ENCODE measurements at places on chromosomes 13 and 19. TPM values are rescaled to one million over a fixed set of nuclear protein-coding genes. Genes with fewer than 3 reads are reported as not detected.

CEACAM3 gene
- not detected for total RNA-seq

GRCh38 chr13:24282256-24282655 is 27.1 kb upstream of the C1QTNF9 start:
- DNase-seq: no peak

DNA sequence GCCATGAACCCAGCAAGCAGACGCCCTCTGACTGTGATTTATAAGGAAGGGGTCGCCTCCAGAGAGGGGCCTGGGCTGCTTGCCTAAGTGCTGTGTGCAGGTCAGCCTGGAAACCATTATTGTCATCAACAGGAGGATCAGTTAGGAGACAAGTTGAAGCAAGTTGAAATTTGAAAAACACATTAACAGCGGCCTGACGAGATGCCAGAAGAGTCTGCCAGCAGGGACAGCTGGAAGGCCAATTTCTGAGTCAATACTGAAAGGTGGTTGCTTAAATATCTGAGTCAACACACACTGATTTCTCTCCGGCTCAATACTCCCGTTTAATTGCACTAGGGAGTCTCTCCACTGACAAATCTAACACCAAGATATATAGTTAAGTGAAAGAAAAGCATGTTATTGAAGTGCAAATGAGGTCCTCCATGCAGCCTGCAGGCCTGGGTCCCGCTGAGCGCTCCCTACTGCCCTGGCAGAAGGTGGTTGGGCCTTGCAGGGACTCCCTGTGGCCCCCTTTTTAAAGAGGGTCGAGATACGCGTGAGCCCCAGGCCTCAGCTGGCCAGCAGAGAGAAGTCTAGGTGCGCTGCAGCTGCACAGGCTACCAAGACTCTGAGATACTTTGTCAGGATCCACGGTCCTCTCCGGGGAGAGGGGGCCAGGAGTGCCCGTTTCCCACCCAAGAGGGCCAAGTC is 91.1 kb downstream of the RNASEH2B start:
- no peak for DNase-seq

LIN7B gene
- 6.6 TPM for total RNA-seq

DNA sequence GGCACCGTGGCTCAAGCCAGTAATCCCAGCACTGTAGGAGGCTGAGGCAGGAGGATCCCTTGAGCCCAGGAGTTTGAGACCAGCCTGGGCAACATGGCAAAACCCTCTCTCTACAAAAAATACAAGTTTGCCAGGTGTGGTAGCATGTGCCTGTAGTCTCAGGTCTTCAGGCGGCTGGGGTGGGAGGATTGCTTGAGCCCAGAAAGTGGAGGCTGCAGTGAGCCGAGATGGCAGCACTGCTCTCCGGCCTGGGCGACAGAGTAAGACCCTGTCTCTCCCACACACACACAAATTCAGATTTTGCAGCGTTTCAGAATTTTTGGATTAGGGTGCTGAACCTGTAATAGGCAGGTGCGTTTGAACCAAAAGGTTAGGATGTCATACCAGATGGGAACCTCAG is 2.2 kb downstream of the RPS11 start:
- no peak for DNase-seq

DNA sequence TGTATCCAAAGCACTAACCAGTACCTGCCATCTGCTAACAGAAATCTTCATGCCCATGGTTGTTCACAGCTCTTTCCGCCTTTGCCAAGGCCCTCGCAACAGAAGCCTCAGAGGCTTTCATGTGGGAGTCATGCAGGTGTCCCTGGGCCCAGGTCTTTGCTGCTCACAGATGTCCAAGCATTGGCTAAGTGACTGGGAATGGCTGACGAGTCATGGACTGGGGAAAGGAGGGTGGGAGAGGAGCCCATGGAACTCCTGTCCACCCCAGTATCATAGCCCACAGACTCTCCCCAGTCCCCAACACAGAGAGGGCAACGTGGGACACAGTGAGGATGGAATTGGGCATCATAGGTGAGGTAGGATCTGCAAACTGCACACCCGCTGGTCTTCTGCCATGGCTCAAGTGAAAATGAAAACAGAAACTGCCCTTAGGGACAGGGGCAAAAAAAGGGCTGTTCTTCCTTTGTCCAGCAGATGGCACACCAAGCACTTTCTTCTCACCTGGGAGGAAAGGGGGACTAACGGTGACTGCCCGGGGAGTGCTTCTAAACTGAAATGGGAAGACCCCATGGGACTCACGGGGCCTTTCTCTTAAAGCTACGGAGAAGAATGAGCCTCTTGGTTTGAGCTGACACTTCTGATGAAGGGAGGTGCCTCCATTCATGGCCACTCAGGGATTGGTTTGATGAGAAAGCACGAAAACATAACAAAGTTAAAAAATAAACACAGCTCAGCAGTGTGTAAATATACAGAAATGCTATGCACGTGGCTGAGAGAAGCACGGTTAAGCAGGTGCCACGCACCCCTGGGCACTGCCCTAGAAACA is 11.1 kb upstream of the DHRS12 start:
- DNase-seq: no peak

PEX11G gene
- 5.1 TPM for total RNA-seq

DNA sequence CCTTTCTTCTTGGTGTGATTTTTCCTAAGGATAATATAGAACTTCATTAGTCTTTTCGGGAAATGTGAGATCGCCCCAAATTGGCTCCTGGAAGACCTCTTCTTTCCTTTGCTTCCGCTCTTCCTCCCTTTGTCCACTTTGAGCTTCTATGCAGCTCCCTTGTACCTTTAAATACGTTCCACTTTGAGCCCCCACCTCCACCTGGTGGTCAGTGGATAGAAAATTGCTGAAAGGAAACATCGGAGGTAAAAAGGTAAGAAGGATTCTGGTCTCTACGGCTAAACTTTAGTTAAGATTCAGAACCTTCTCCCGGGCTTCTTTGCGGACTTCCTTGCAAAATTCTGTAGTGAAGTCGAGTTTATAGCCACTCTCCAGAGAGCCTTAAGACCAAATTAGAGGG is 55.0 kb upstream of the TM9SF2 start:
- DNase-seq: no peak

GAPDHS gene
- not detected for total RNA-seq

- no peak for DNase-seq
Observed at GRCh38 chr13:64997438-64997837, 2232.7 kb downstream of the PCDH9 start.

DNA sequence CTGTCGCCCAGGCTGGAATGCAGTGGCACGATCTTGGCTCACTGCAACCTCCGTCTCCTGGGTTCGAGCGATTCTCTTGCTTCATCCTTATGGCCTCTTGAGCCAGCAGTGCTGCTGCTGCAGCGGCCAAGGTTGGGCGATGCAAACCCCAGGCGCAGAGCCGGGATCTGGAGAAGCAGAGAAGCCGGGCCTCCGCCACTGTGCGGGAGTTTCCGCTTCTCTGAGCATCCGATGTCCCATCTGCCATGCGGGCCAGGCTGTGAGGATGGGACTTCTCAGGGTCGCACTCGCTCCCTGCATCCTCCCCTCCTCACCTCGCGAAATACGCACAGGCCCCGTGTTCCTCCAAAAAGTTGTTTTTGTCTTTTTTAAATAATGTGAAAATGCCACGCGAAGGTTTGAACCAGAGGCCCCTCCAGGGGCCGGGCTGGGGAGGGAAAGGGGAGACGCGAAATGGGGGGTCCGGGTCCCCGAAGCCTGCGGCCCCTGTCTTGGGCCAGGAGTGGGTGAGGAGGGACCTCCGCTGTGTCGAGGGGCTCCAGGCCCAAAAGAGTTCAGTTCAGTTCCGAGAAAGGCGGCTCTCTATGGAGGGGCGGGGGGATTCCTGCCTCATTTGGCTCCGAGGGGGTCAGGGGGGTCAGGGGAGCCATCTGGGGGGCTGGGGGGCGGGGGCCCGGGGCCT is 15.9 kb downstream of the CYTH2 start:
- DNase-seq: no peak

FGF21 gene
- total RNA-seq: not detected

- no peak for DNase-seq
Observed at GRCh38 chr13:45681113-45681512, 21.0 kb upstream of the CBY2 start.

GRCh38 chr19:58374200-58374599 is 6.6 kb downstream of the ZNF837 start:
- no peak for DNase-seq

GRCh38 chr19:34259367-34260095 is 5.2 kb downstream of the GARRE1 start:
- no peak for DNase-seq

MBD3L3 gene
- not detected for total RNA-seq

DNA sequence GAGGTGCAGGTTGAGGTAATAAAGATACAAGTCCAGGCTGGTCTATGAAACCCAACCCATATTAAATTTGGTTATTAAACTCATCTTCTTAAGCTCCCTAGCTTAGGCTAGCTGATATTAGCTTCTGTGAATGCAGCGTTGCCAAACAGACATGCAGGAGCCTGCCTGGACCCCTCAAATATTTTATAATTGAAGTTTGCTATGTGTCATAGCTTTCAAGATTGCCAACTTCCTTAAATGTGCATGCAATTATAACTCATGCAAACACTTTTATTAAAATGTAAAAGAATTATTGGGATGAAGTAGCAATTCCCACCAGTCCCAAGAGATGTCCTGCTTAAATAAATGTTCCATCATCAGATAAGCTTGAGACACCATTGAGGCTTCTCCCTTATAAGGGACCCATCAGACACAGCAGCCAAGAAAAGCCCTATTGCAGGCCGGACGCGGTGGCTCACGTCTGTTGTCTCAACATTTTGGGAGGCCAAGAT is 51.3 kb downstream of the MBNL2 start:
- no peak for DNase-seq
